ENCODE measurements at places on chromosomes 5 and 9.
A peak's percentile ranks its signal among the peaks of the same experiment; 100 is the strongest.

DNA sequence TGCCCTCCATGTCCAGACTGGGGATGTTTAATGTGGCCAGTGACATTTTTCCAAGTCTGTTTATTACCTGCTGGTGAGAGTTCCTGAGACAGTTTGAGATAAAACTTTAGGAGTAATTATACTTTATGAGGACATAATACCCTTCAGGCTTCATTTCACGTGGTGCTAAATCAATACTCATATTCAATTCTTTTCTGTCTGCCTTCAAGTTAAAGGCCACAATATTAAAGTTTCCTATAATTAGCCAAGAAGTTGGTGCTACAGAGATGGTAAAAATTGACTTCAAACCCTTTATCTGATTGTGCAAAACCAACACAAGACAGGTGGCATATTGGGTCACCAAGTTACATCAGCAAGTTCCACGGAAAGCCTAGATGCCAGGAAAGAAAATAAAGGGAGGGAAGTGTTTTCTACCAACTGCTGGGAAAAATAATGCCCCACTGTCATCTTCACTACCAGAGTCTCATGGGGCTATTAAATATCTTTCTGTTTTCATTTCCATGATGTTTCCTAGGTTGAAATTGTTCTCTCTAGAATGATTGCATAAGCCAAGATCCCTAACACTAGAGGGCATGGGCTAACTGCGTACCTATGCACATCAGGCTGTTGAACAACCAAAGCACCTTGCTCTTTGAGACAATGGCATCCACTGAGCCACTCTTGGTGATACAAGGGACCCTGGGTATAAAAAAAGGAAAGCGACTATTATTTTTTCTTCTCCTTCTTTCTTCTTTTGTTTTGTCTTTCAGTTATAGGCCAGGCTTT is 68.7 kb downstream of the INSYN2B start:
- no peak for DNase-seq

- DNase-seq = no peak
Measured at GRCh38 chr9:112241491-112241890, 66.4 kb upstream of the SUSD1 start.

- DNase-seq = no peak
Measured at GRCh38 chr5:138466900-138467710, 1.8 kb downstream of the EGR1 start.

DNA sequence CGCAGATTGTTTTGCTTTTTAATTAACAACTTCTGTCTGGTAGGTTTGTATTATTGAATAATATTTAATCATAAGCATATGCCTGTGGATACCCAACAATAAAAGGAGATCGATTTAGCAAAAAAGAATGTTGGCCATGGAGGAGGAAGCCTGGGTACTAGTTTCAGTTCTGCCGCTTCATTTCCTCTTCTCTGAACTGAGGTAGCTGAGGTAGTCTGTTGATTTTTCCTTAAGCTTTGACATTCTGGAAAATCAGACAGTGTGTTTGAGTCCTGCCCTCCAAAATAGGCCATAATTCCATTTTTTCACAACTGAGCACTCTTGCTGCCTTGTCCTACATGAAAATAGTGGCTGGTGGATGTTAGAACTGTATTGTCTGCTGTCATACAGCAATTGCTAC is 6.0 kb upstream of the GPR21 start:
- no peak for DNase-seq

DNA sequence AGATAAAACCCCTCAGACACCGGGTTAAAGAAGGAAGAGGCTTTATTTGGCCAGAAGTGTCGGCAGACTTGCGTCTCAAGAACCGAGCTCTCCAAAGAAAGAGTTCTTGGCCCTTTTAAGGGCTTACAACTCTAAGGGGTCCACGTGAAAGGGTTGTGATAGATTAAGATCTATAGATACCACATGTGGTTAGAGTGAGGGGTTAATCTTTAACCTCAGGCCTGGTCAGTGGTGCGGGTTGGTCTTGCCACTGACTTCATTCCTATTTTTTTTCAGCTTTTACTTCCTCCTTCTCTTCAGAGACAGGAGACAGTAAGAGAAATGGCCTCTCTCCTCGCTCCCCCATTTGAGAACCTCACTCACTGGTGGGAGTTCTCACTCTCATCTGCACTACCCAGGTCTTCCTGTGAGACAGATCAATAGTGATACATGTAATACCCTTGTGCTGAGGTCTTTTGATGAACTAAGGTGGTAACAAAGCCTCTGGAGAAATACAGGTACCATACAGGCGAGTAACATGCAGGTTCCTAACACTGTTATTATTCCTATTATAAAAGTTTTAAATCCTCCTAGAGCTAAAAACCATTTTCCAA is 52.4 kb upstream of the COX7C start:
- DNase-seq = no peak

- DNase-seq = no peak
Measured at GRCh38 chr9:28270156-28270555, 696.9 kb upstream of the C9orf72 start.

- DNase-seq = no peak
Measured at GRCh38 chr5:161027763-161028162, 175.8 kb upstream of the ATP10B start.

GRCh38 chr5:16510098-16510497 is 44.5 kb upstream of the ZNF622 start:
- no peak for DNase-seq

DNA sequence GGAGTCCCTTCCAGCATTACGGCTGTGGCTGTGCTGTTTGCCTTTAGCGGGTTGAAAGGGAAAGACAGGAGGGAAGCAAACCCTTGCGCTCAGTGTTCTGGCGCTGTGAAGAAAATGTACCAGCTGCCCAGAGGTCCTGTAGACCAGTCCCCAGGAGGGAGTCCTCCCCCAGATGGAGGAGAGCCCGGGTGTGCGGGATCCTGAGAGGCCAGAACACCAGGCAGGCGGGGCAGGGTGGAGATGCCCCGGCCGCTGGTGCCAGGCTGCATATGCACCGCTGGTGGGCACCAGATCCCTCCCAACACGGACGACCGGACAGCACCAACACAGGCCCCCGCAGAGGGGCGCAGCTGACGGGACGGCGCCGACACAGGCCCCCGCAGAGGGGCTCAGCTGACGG is 37.2 kb upstream of the SLC9A3 start:
- DNase-seq = no peak

DNA sequence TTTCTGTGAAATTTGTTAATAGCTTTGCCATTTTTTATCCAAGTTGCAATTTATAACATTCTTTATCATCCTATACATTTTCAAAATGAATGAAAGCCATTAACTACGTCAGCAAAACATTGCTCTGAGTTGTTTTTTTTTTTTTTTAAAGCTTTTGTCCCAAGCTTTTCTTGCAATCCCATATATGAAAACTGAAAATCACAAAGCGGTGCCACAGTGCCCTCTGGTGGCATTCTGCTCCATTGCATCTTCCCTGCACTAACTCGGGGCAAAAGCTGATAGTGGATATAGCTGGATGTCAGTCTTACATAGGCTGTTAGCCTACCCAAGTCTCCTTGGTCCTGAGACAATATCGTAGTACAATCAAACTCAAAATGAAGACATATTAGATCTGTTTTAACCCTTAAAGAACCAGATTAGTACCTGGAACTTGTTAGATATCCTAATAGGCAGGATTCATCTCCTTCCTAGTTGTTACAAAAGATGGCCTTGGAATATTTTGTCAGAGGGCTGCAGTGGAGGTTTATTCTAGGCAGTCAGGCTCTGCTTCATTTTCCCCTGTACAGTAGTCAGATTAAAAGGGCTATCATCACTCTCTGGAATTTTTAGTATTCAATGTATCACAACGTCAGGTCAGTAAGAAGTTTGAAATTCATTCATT is 669.9 kb downstream of the PTPRD start:
- DNase-seq = peak; percentile 23

DNA sequence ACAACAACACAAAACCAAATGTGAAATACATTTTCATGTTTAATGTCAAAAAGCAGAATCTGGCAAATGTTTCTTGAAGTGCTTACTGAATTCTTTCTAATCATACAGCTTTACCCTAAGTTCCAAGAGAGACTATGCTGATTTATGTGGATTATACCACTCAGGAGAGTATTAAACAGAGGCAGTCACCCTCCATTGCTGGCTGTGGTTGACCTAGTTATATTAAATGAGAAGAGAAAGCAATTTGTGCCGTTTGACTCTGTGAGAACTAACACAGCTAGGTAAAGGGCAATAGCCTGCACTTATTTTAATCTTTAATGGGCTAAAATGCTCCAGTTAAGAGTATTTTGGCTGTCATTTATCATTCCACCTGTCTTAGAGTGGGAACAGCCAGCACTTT is 62.6 kb downstream of the ELL2 start:
- no peak for DNase-seq

DNA sequence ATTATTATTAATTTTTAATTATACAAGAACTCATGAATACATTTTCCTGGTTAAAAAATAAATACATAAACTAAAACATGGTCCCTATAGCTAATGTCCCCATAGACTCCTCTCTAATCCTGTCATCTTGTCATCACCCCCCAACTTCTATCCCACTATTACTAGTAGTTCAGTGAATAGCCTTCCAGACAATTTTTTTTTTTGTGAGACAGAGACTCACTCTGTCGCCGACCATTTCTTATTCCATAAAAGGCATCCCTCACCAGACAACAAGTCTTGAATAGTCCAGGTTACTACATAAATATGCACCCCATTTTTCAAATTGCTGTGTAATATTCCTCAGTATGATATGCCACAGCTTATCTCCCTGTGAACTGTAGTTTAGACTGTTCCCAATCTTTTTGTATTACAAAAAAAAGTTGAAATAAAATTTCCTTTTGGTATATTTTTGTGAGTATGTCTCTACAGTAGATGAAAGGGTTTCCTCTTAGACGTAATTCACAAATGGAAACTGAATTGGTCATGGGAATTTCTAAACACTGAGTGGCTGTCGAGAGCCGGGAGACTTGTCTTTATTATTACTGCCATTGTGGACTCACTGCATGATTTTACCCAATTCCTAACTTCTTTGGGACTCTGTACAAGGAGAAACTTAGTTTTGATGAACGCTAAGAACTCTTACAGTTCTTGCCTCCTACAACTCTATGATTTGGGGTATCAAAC is 6.4 kb upstream of the ABLIM3 start:
- no peak for DNase-seq

GRCh38 chr5:66322786-66323528 is 178.9 kb downstream of the SREK1 start:
- no peak for DNase-seq

DNA sequence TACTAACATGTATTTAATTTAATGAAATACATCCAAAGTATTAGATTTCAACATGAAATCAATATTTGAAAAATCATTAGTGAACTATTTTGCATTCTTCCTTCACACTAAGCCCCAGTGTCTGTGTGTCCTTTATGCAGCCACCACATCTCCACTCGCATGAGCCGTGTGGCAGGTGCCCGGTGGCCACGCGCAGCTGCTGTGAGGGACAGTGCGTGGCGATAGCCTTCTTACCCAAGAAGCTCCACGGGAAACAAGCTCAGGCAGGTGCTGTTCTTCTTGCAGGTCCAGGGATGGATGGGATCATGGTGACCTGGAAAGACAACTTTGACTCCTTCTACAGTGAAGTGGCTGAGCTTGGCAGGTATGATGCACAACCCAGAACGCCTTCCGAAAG is 79.3 kb upstream of the OTULINL start:
- no peak for DNase-seq

GRCh38 chr9:10479172-10479571 is 133.6 kb downstream of the PTPRD start:
- DNase-seq = no peak

- no peak for DNase-seq
Measured at GRCh38 chr9:91777292-91777830, 172.7 kb downstream of the ROR2 start.

GRCh38 chr9:134419684-134420076 is 93.4 kb downstream of the RXRA start:
- DNase-seq = no peak

DNA sequence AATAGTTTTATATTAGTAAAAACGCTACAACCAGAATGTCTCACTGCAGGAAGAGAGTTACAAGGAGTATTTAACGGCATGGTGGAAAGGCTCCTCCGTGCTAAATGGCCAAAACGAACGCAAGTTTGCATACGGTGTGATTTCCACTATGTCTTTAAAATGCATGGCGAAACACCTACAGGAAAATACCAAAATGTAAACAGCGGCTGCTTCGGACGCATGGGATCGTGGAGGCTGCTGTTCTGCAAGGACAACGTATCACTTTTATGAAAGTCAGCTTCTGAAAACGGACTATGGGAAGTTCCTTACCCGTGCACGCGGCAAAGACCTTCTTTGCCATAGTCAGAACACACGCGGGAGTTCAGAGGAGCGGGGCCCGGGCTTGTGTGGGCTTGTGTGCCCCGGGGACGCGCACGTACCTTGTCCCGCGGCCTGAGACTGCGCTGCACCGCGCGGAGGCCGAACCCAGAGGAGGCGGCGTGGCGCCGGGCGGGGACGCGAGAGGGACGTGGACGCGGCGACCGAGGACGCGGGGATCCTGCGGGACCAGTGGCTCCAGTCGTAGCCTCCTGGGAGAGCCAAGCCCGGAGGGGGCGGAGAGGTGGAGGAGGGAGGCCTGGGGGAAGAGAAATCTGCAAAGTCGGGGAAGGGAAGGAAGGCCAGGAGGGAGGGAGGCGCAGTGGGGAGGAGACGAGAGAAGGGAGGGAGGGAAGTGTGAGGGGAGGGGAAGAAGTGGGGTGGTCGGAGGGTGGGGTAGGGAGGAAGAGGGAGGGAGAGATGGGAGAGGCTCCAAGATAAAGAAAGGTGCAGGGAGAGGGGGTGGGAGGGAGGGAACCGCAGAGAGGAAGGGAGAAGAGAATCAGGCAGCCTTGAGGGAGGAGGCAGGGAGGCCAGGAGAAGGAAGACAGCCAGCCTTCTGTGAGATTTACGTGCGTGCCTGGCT is at the start of gene CMBL:
Gene CMBL (minus strand): TSS at position 697 of the 943 bp plus-strand sequence. CDS start 17,140 bp downstream, outside the sequence.
- DNase-seq = peak; percentile 6

DNA sequence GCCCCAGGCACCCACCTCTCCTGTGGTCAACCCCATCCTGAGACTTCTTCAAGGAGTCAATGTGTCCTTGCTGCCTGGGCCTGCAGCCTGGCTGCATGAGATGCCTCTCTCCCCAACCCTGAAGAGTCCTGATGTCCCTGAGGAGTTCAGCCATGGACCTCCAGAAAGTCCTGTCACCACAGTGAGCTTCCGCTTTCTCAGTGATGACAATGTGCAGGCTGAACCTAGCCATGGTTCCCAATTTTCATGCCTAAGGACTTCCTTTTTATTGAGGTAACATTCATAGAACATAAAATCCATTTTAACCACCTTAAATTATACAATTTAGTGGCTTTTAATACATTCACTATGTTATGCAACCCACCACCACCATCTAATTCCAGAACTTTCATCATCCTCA is 29.1 kb downstream of the DAP start:
- no peak for DNase-seq

GRCh38 chr5:25964009-25964372 is 1074.4 kb downstream of the CDH9 start:
- DNase-seq = no peak

Measured in activated gamma-delta T cell treated with Interleukin-2 at 50 U/mL for 16 hours (primary cell).